ENCODE measurements at places on chromosomes 11 and 22. TPM values are rescaled to one million over a fixed set of nuclear protein-coding genes. Genes with fewer than 3 reads are reported as not detected.
A peak's percentile ranks its signal among the peaks of the same experiment; 100 is the strongest.

RBMXL2 gene
- not detected for total RNA-seq

GRCh38 chr22:31138126-31138525 lies 2.2 kb downstream of the PLA2G3 start:
- DNase-seq, result no peak

DNA sequence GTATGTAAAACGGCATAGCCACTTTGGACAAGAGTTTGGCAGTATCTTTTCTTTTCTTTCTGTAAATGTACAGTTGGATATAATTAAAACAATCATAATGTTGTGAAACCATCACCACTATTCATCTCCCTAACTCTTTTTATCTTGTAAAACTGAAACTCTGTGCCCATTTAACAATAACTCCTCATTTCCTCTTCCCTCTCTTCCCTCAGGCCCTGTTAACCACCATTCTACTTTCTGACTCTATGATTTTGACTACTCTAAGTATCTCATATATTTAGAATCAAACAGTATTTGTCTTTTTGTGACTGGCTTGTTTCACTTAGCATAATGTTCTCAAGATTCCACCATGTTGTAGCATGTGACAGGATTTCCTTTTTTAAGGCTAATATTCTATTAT lies 10.2 kb downstream of the SCUBE2 start:
- no peak for DNase-seq

- no peak for DNase-seq
Measured at GRCh38 chr11:117836077-117836960, 11.8 kb upstream of the FXYD2 start.

CELF1 gene
- 122 TPM for total RNA-seq

ASPHD2 gene
- total RNA-seq, result 12.0 TPM

DNA sequence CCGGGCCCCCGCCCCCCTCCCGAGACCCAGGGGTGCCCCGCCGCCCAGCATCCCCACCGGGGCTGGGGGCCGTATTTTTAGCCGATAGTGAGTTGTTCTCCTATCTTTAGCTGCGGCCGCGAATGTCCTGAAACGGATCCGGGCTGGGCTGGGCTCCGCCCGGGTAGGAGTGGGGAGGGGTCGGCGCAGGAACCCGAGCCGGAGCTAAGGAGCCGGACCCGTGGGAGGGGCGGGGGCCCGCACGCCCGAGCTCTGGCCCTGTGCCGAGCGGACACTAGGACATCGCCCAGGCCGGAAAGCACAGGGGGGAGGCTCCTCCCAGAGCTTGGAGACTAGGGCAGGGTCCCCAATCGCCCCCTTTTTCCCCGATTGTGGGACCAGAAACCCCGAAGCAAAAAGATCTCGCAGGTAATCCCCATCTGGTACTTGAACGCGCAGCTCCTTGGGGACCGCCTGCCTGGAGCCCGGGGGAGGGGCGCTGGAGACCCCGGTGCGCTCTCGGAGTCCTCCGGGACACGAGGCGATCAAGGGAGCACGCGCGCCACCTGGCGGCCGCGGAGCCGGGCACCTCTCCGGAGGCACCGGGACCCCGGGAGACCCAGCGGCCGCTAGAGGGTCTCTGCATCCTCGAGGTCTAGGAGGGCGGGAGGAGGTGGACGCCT lies 669 bp downstream of the CDC42EP2 start:
- peak; percentile 86 for DNase-seq

GRCh38 chr22:22449819-22450218 lies 58.7 kb downstream of the ZNF280B start:
- DNase-seq, result no peak

- no peak for DNase-seq
Measured at GRCh38 chr11:72624496-72625201, 49.6 kb downstream of the PDE2A start.

PGM2L1 gene
- total RNA-seq, result 5.9 TPM

DNAJB13 gene
- total RNA-seq, result not detected

- DNase-seq, result no peak
Measured at GRCh38 chr22:30181459-30182349, 64.9 kb downstream of the LIF start.

DNA sequence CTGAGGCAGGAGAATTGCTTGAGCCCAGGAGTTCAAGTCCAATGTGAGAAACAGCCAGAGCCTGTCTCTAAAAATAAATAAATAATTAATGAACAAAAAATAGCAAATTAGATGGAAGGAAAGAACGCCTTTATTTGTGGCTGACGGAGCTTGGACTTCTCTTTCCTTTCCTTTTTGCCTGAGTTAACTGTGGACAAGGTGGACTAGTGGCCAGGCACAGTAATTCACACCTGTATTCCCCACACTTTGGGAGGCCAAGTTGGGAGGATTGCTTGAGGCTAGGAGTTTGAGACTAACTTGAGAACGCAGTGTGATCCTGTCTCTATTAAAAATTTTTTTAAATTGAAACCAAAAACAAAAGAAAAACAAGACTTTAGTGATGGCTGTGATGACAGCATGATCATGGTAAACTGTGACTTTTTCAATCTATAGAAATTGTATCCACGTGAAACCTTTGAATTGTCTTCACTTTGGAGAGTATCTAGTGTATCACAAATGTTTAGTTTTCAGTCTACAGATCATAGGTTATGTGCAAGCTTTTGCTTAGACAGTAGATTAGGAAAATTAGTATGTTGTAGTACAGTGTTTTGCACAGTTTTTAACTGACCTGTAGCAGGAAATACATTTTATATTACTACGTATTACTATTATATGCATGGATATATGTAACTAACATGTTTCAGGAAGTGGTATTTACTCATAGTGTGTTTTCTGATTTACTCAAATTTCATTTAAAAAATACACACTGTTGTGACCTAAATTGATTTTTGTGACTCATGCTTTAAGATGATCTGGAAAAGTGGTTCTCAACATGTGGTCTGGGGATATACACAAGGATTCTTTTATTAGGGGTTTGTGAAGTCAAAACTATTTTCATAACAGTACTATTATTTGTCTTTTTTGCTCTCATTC lies 42.1 kb downstream of the KDM2A start:
- no peak for DNase-seq

- DNase-seq, result no peak
Measured at GRCh38 chr11:83162377-83162776, 5.4 kb downstream of the PCF11 start.

NPAT gene
- total RNA-seq, result 37.1 TPM

DNA sequence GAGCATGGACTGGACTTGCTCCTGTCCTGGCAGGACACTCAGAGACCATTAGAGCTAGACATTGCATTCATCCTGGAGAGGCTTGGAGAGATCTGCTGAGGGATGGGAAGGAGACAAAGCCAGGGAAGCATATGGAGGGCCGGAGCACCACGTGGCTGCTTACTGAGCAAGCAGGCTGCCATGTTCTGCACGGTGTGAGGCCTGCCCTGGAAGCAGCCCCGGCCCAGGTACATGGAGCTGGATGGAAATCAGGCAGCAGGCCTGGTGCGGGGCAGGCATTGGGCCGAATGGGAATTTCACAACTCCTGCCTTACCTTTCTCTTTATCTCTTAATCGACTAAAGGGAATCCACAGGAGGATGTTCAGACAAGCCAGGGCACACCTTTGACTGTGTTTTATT lies 371.5 kb downstream of the OPCML start:
- no peak for DNase-seq

DNA sequence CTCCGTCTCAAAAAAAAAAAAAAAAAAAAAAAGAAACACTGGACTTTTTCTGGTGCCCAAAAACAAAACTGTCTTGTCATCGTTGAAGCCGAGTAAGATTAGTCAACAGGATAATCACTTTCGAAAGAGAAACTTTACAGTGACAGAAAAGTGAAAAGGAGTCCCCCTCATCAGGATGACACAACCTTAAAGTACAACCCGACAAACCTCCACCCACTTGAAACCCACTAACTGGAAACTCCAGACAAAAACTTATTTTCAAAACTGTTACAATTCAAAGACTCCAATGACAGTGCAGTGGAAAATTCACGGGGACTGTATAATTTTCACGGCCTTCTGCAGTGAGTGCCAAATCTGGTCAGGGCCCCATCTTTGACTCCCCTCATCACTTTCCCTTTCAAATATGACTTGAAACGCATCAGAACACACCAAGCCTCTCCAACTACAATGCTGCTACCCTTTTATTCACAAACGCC lies 1.3 kb downstream of the DENND5A start:
- peak; percentile 74 for DNase-seq

EHF gene
- total RNA-seq, result not detected

- no peak for DNase-seq
Measured at GRCh38 chr11:128052912-128053641, 534.3 kb downstream of the ETS1 start.

DNA sequence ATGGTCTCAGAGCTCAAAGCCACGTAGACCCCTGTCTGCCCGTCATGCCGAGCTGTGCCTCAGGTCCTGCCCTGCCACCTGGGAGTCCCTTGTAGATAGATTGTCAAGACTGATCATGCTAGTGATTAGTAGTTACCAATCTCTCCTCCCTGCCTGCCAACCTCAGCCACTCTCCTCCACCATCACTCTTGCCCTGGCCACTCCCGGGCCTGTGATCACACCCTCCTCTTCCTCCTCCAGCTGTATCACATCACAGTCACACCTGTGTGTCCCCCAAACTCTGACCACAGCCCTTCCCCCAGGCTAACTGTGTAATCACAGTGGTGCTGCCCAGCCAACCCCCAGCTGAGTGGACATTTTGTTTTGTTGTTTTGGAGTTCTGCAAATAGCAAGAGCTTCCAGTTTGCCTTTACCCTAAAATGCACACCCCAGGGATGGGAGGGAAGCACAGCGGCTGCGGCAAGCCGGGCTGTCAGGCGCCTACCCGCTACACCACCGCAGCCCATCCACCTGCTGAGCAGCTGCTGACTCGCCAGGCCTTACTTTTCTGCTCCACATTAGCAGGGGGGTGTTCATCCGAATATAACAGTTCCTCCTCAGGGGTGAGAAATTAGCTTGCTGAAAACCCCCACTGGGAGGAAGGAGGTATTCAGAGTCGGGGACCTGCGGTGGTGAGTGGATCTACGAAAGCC lies 45.8 kb downstream of the LRFN4 start:
- no peak for DNase-seq

DNA sequence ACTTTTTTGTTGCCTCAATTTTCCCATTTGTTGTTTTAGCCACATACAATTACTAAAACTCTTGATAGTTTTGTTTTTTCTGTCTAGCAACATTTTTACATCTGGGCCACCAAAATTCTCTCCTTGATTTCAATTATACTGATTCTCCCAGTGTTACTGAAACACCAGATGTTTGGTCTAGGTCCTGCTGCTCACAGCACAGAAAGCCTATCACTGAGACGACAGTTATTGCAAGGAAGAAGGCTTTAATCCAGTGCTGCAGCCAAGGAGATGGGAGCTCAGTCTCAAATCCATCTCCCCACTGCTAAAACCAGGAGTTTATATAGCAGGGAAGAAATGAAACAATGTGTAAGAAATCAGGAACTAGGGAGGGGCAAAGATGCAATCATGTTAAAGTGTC lies 837.7 kb upstream of the CNTN5 start:
- DNase-seq, result no peak

- DNase-seq, result no peak
Measured at GRCh38 chr11:114883472-114883871, 205.1 kb downstream of the NXPE2 start.

SLC5A12 gene
- total RNA-seq, result not detected

DNA sequence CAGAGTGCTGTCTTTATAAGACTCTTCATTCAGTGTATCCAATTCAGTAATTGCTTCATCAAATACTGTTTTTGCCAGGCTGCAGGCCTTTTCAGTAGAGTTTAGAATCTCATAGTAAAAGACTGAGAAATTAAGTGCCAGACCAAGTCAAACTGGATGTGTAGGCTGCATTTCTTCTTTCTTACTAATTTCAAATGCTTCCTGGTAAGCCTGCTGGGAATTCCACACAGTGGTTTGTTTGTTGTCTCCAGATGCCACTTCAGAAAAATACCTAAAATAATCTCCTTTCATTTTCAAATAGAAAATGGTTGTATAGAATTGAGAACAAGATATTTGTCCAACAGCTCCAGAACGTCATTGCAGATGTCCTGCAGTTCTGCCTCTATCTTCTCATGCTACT lies 34.7 kb downstream of the LDHAL6A start:
- DNase-seq, result no peak

CRYBB2 gene
- not detected for total RNA-seq

ABCG4 gene
- total RNA-seq, result not detected

- DNase-seq, result peak; percentile 75
Measured at GRCh38 chr11:10302744-10303557, 1.9 kb upstream of the ADM start.

GRCh38 chr11:9269492-9270013 lies 4.4 kb upstream of the DENND5A start:
- no peak for DNase-seq
